Activated CD4-positive, alpha-beta memory T cell treated with anti-CD3 and anti-CD28 coated beads, Interleukin-2, amount 10 ng/mL, durations not matched to agents 7 days and 5 days (primary cell): ENCODE measurements at places on chromosomes 3 and 15. TPM values are rescaled to one million over a fixed set of nuclear protein-coding genes. Genes with fewer than 3 reads are reported as not detected.
A peak's percentile ranks its signal among the peaks of the same experiment; 100 is the strongest.

Gene NIT2
- 36.8 TPM for total RNA-seq

Gene CDCP1
- 1.9 TPM for total RNA-seq

Gene RAB11A
- total RNA-seq = 192 TPM

Gene CCR2
- 174 TPM for total RNA-seq

Gene CLEC3B
- not detected for total RNA-seq

Gene RTP3
- total RNA-seq = not detected

Gene DUOX2
- total RNA-seq = 0.23 TPM

Gene RPN1
- total RNA-seq = 192 TPM

Gene DLEC1
- total RNA-seq = 4.2 TPM

Gene COL6A6
- not detected for total RNA-seq

DNA sequence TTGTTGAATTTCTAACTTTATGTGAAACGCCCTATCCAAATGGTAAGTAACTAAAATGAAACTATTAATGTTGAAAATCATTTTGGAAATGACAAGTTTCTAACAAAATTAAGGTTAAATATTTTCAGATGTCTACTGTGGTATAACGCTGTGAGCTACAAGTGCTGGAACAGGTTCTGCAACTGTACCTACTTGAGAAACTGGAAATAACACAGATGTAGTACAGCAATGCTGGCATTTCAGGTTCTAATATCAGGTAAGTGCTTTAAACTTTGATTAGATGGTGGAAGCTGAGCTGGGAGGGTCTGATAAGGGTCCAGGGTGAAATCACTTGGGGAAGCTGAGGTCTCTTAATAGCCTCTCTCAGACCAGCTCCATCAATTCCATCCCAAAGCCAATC is 315.1 kb downstream of the STXBP5L start:
- DNase-seq = no peak

DNA sequence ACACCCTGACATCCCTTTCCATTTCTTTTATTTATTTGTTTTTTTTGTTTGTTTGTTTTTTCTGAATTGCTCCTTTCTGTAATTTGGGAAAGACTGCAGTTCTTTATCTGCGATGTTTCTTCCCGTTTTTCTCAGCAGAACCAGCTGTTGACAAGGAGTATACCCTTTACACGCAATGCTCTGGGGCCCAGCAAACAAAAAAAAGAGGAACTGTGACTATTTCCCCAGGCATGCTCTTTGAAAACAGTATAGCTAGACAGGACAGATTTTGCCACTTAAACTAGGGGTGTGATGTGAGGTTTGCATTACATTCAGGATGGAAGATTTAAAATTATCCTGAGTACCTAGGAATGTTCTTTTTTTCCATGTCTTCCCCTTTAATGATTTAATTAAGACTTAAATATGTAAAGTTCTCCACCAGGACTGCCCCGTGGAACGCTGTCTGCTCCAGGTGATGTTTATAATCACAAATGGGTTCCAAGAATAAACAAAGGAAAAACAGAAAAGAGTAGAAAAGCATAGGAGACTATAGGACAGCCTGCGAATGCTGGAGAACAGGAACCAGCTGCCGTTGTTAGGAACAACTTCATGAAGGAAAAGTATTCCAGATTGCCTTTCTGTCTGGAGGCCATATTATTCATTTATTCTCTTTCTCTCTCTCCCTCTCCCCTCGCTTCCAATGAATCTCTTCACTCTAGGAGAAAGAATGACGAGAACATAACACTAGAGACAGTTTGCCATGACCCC is 43.3 kb downstream of the TGFBR2 start:
- DNase-seq = no peak

GRCh38 chr15:101314336-101315125 is 19.5 kb upstream of the SNRPA1 start:
- no peak for DNase-seq

DNA sequence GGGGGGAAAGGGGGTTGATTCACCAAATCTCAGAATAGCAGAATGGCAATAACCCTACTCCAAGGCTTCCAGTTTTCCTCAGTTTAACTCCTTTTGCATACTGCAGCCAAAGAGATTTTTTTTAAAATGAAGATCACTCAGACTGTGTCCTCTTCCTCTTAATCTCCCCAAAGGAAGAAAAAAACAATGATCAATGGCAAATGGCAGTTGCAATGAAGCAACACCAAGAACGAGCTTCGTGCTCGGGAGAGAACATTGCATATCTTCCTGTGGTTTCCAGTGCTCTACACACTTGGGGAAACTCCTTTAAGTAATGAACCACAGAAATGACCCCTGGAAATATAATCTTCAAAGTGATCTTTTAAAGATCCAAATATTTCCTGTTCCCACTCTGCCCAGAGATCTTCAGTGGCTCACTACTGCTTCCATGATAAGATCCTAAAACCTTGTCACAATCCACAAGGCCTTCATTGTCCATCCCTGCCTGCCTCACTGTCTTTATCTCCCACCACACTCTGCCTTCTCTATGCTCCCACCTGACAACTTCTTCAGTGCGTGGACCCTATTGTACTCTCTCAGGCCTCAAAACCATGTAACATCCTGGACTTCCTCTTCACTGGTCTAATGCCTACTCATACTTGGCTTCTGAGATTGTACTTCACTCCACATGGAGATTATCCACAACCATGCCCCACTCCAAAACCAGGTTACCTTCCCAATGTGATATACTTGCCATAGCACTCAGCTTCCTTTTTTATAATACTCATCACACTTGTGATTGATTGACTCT is 394.8 kb downstream of the FHIT start:
- DNase-seq = no peak

GRCh38 chr15:85489773-85490493 is 109.5 kb downstream of the AKAP13 start:
- no peak for DNase-seq

GRCh38 chr3:151770956-151771355 is 37.2 kb downstream of the AADACL2 start:
- no peak for DNase-seq

- DNase-seq = no peak
Observed at GRCh38 chr15:90763366-90764099, 46.4 kb downstream of the BLM start.

DNA sequence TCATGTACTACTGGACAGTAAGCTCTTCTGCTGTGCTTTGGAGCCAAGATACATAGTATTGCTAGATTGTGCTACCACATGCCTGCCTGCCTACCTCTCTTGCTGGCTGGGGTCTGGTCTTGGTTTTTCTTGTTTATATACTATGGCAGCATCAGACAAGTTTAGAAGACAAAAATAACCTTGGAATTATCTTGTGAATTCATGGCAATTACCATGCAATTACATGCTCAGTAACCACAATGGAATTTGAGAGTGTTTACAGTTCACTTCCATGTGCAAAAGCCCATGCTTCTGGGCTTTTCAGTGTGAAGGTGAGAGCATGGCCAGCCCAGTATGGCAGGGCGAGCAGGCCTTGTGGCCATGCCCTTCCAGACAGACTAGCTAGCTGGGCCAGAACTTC is 48.0 kb upstream of the C15orf61 start:
- DNase-seq = no peak

DNA sequence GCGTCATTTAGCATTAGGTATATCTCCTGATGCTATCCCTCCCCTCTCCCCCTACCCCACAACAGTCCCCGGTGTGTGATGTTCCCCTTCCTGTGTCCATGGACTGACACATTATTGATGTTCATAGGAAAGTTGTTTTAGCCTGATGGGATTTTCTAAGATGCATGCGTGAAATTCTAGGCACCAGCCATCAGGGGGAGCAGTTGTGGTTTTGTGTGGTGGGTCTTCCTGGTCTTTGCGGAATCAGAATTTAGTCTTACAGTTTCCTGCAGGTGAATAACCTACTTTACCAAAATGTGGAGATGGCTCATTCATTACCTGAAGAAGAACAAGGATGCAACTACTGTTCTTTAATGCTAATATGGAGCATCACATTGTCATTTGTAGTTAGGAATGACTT is 455.0 kb upstream of the THBS1 start:
- peak; percentile 26 for DNase-seq

GRCh38 chr3:107892955-107893624 is 197.7 kb downstream of the CD47 start:
- DNase-seq = no peak

DNA sequence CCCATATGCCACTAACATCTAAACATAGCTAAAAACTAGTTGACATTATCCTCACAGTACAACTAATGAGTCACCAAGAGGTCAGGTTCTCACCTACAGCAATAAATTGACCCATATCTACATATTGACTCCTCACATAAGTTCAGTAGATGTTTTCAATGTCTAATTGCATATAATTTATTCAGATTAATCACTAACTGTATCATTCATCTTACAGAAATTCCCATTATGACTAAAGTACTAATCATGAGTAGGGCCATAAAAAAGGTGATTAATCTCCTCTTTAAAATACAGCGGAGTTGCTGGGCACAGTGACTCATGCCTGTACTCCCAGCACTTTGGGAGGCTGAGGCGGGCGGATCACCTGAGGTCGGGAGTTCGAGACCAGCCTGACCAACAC is 82.4 kb upstream of the ST3GAL6 start:
- DNase-seq = no peak

DNA sequence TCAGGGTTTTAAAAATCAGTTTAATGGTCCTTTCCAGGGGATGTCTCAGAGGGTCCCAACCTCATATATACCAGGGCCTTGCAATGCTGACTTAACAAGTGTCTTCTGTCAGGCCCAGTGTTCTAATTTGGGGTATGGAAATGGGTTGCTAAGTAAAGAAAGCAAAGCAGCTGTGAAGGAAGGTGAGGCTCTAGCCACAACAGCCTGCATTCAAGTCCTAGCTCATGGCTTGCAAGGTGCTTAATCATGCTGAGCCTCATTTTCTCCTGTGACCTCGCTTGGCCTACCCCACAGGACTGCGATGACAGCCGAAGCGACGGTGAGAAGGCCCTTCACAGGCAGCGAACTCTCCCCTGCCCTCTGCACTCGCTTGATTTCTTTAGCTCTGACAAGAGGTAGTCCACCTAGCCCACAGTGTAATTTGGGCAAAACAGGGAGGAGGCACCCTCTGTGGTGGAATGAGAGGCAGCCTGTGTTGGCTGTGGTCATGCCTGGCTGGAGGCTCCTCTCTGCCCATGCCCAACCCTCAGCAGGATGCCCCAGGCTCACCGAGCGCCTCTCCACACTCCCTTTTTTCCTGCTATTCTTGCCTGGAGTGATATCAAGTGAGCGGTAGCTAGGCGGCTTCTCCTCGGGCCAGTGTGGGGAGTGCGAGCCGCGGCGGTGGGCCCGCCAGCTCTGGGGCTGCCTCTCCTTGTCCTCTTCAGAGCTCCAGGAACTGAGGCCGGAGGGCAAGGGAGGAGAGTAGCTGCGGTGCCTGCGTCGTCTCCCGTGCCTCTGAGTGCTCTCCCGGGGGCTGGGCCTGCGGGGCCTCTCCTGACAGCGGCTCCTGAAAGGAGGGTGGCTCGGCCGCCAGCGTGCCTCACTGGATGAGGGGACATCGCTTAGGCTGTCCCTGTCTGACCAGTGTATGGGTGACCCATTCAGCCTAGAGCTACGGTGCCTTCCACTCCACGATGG is 29.2 kb downstream of the ILDR1 start:
- DNase-seq = no peak

DNA sequence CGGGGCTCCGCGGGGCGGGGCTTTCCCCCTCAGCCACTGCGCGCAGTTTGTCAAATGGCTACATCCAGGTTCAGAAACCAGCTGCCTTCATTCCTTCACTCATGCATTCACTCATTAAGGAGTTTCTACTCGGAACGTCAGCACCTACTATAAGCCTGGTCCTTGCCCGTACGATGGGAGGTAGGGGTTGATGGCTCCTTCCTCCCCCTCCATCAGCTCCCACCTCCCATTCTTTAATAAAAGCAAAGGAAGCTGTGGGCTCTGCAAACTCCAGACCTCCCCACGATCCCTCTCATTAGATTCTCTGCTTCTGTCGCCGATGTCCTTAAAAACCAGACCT is 267 bp upstream of the CFAP92 start:
- DNase-seq = no peak

GRCh38 chr3:131178710-131179375 is 152.2 kb downstream of the NEK11 start:
- DNase-seq = no peak

DNA sequence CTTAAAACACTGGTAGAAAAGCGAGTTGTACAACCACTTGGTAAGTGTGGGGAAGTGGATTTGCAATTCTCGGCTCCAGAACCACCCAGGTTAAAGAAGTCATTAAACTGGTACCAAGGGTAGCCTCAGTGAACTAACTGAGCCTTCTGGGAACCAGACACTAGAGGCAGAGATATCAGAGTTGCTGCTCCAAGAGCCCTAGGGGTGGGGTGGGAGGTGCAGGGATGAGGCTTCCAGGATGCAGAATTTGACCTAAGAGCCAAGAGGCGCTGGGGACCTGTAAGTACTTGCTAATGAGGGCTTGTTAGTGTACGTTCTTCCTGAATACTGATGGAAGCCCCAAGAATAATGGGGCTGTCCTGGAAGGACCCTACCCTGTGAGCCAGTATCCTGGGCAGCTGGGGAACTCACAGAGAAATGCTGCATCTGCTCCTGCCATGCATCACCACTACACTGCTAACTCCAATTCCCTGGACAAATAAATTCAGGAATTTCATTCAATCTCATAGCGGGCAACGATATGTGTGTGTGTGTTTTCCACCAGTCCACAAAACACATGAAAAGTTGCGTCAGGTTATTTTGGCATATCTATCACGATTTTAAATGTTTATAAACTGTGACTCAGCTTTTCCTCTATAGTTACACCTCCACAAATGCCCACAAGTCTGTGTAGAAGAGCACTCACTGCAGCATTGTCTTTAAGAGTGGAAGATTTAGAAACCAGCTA is 23.8 kb downstream of the STIMATE start:
- DNase-seq = no peak

GRCh38 chr3:192207651-192208050 is 519.7 kb downstream of the FGF12 start:
- no peak for DNase-seq

GRCh38 chr3:183128709-183129108 is 29.4 kb upstream of the MCCC1 start:
- no peak for DNase-seq

DNA sequence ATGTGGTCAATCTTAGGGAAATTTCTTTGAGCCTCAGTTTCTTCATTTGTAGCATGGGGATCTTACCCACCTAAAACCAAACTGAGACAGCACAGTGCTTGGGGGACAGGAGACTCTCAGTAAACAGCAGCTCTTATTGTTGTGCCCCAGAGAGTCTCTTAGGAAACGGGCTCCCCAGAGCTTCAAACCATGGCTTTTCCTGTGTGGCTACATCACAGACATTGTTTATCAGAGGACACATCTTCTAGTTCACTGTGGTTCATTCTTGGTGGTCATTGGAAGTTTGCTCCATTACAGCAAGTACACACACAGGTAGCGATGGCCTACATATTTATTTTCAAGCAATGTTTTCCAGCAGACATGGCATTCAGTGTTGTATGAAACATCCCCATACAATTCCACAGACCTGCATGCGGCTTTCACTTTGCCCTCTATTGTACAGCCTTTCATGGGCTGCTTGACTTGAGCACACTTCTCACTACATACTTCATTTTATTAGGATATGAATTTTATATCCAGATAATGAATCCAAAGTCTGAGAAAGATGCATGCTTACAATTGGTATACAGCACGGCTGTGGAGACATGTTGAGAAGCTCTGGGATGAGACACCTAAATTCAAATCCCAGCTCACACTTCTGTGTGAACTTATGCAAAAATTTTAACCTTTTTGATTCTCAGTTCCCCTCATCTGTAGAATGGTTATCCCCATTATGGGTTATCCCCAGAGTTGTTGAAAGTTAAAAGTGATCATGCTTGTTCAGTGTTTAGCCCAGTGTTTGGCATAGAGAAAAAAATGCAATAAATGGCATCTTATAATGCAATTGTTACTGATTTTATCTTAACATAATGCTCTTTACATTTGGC is 84.8 kb upstream of the ICE2 start:
- DNase-seq = no peak

- no peak for DNase-seq
Observed at GRCh38 chr3:174216946-174217718, 642.0 kb upstream of the NAALADL2 start.
